Stimulated activated CD8-positive, alpha-beta memory T cell treated with anti-CD3 and anti-CD28 coated beads, Interleukin-4, amount 100 ng/mL, for 1 hour (primary cell): ENCODE measurements at places on chromosomes 1 and 21.

- no peak for DNase-seq
Measured at GRCh38 chr1:14836426-14837140, 238.1 kb downstream of the KAZN start.

DNA sequence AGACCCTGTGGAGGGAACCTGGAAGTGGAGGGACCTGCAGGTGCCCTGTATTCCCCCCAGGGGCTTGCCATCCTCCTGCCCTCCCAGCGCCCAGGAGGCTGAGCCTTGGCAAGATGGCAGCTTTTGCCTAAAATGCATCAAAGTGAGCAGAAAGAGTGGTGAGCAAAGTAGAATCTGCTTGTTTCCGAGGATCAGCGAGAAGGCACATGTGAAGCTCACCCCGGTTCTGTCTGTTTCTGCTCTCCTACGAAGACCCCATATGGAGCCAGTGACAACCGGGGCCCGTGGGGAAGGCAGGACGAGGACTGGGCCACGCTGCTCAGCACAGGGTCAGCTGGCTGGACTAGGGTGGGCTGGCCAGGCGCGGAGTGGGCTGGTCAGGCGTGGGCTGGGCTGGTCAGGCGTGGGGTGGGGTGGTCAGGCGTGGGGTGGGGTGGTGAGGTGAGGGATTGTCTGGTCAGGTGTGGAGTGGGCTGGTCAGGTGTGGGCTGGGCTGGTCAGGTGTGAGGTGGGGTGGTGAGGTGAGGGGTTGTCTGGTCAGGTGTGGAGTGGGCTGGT lies 5.2 kb upstream of the FNDC10 start:
- DNase-seq, result no peak

DNA sequence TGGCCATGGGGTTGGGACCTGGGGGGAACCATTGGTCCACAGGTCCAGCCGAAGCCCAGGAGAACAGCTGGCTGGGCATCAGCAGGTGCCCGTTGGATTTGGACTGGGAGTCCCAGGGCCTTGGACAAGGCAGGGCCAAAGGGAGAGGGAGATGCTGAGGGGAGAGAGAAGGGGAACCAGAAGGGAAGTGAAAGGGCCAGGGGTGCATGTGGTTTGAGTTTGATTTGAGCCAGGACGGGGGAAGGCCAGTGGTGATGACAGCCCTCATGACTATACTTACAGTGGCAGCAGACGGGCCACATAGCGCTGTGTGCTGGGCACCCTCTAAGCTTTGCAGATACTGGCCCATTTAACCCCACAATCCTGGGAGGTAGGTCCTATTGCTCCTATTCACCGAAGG lies 18.8 kb downstream of the AGRN start:
- no peak for DNase-seq

DNA sequence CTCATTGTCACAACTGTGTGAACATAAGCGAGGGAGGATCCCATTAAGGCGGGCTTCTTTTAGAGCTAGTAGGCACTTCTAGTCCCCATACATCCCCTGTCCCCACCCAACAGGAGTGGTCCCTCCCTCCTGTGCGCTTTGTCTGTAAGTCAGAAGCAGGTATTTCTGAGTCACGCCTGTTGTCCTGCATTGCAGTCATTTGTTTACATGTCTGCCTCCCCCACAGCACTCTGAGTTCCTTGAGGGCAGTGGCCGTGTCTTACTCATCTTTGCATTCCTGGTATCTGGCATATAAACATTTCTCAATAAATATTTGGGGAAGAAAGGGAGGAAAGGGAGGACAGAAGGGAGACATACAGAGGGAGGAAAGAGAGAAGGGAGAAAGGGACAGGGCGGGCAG lies 40.3 kb downstream of the PLEKHA6 start:
- DNase-seq, result no peak

DNA sequence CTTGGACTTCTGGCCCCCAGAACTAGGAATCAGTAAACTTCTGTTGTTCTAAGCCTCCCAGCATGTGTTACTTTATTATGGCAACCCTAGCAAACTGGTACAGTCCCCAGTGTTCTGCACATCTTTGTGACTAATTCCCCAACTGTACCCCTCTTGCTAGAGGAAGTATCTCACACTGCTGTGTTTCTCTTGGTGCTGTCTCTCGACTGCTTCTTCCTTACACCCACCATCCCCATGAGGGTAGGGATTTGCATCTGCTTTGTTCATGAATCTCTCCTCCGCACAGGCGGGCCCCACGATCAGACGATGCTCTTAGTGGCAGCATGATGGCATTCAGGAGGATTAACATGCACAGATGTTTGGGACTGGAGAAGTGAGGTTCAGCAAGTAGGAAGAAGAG lies 46.7 kb downstream of the CLIC6 start:
- DNase-seq, result no peak

DNA sequence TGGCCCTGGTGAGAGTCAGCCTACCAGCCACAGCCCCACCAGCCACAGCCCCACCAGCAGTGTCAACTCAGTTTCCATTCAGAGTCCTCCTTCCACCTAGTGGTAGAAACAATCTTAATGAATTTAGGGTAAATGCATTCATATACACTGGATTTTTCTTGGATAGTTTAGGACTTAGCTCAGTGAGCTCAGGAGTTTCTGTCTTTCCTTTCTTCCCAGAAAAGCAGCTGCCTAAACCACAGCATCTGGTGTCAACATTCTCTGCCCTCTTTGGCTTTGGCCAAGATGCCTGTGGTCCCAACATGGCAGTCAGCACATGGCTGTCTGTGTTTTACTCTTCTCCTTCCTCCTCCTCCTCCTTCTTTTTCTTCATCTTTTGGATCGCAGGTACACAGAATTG lies 94.0 kb downstream of the CLIC6 start:
- DNase-seq, result no peak

DNA sequence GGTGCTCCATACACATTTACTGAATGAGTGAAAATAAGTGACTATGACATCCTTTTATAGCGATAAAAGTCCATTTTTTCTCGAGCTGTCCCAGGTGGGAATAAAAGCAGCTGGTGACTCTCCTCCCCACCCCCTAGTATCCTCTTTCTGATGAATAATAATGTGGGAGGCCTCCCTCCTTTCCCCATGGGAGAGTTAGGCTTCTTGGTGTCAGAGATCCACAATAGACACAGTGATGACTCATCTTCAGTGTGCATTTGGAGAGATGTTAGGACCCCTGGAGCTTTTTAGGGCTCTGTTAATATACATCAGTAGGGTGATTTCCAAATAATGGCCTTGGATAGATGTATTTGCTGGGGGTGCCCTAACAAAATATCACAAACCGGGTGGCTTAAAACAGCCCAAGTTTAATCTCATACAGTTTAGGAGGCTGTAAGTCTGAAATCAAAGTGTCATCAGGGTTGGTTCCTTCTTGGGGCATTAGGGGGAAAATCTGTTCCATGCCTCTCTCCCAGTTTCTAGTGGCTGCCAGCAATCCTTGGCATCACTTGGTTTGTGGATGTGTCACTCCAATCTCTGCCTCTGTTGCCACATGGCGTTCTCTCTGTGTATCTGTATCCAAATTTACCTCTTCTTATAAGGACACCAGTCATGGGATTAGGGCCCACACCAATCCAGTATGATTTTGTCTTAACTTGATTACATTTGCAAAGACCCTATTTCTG lies 4.4 kb upstream of the PHC2 start:
- DNase-seq, result no peak

GRCh38 chr1:112296908-112297307 lies 99.1 kb upstream of the CTTNBP2NL start:
- no peak for DNase-seq

- no peak for DNase-seq
Measured at GRCh38 chr1:109105881-109106280, 8.0 kb upstream of the ELAPOR1 start.

GRCh38 chr1:17575797-17576518 lies 36.5 kb downstream of the ARHGEF10L start:
- DNase-seq, result no peak

DNA sequence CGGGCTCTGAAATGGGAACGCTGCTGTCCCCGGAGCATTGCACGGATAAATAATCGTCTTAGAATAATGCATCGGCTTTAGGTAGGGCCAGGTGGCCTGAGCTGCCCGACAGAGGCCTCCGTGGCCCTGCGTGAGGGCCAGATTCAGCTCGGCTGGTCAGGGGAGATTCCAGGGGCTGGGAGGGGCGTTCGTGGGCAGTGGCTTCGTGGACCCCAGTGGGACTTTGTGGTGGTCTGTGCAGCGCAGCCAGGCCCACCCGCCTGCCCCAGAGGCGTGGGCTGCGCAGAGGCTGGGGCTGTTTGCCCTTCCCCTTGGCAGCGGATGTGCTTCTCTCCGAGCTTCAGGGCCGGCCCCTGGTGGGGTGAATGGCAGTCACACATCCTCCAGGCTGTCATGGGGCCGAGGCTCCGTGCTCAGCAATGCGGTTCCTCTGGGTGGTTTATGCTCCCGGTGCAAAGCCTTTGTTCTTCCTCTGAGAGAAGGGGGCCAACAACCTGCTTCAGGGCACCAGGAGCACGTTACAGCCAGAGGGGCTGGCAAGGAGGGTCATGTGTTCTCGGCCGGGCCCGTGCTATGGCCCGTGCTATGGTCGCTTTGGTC lies 104.5 kb downstream of the PRDM16 start:
- no peak for DNase-seq

GRCh38 chr1:153568367-153569099 lies 2.9 kb upstream of the S100A2 start:
- DNase-seq, result peak; percentile 62

DNA sequence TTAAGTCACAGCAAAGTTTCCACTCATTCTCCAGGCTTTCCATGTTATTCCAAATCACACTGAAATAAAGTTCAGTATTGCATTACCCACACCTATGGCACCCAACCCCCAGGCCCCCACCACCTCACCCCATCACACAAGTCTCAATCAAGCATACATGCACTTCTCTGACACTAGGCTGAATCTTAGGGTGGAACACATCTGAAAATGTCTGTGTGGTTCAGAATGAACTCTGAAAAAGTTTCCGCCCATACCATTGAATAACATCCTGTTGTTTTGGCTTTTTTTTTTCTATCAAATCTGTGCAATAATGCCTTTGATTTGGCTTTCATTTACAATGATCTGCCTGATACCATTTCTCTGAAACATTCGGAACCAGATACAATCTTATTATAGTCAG lies 25.8 kb upstream of the LRRC8C start:
- DNase-seq, result no peak

- DNase-seq, result no peak
Measured at GRCh38 chr1:45238846-45239245, 32.4 kb upstream of the ZSWIM5 start.

DNA sequence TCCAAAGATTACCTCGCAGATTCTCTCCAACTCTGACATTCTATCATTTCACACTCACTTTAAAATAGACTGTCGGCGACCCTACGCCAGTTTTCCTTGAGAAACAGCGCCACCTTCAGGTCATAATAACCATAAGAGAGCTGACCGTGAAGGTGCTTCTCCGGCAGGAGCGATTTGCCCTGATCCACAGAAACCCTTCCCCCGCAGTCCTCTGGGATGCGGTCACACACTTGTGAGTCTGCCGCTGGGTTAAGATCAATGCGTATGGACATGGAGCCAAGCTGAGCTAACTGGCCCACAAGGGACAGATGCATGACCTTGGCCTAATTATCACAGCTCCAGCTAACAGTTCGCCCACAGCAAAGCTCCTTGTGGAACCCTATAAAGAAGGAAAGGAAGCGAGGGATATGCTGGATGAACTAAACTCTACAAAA lies 32.8 kb upstream of the IFNAR2 start:
- DNase-seq, result peak; percentile 39

DNA sequence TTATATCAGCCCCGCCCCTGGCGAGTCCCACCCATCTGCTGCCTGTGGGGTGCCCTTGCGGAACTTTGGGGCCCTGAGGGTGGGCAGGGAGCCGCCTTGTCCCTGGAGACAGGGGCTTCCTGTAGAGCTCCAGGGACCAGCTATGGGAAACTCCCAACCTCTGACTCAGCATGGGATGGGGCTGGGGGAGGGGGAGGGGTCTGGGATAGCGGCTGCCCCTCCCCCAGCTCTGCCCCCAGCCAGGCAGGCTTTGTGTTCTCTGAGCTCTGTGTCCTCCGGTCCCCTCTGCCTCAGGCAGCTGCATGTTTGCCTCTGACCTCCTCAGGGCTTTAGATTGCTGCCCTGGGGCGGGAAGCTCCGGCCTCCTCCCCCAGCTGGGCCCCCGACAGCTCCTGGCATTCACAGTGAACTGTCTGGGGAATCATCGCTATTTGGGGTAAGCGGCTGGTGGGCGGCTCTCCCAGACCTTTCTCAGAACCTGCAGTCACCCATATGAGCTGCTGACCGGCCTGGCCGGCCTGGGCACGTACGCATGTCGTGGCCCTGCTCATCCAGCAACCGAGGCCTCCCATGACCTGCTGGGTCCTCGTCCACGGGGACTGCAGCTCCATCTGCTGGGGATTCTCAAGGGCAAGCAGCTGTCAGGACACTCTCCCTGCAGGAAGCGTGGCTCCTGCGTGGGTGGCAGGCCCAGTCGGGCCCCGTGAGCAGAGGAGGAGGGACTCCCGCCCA lies 17.1 kb downstream of the ARHGEF16 start:
- DNase-seq, result no peak

DNA sequence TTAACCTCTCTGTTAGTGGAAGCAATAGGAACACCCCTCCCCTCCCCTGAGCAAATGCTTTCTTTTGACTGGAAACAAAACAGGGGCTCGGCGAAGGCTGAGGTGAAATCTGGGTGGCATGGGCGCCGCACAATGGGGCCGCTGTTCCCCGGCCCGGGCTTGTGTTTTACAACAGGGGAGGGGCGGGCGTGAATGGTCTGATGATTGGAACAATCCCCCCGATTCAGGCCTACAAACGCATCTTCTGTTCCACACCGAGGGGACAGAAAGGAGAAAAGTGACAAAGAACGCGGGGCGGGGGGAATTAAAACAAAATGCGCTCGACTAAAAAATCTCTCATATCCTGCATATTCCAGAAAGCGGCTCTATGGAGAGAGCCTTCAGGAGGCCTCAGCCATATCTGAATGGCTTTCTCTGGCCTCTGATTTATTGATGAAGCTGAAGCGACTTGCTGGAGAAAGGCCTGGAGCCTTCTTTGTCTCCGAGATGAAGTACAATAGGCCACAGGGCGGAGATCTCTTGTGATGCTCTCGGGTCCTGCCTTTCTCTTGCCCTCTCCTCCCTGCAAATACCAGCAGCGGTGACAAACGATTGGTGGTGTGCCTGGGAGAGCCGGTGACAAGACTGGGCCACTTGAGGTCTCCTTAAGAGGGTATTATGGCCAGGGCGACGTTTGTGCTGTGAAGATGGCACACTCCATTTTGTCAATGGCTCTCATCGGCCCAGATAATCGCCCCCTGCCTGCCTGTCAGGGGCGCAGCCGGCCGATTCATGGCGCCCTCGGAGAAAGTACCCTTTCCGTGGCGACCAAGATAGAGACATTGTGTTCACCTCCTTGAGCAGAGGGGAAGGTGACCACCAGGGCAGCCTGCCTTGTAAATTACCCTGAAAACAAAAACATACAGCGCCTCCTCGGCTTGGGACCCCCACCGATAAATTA lies 47.1 kb upstream of the OLIG2 start:
- no peak for DNase-seq

DNA sequence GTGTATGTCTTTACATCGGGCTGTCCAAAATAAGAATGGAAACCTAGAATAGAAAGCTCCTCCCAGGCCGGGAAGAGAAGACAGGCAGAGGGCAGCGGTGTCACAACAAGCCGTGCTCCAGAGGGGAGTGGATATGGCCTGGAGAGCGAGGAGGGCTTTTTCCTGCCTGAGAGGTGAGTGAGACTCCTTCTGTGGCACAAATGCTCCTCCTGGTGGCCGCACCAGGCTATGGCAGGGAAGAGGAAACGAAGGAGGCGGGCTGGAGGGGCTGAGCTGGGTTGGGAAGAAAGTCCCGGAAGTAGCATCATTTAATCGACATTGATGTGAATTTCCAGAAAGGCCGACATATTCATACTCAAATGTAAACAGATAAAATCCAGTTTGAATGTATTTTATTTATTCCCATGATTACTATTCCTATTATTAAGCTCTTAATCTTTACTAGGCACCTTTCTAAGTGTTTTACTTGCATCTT lies 54.7 kb downstream of the MEF2D start:
- peak; percentile 48 for DNase-seq

GRCh38 chr1:239387304-239388158 lies 1.2 kb downstream of the CHRM3 start:
- no peak for DNase-seq
